PC-9 (cell line): ENCODE measurements at places on chromosomes 4 and X. TPM values are rescaled to one million over a fixed set of nuclear protein-coding genes. Genes with fewer than 3 reads are reported as not detected.

GRCh38 chrX:66489339-66489738 is 149.5 kb downstream of the EDA2R start:
- H3K27ac ChIP-seq, result no peak overlapping the region
- H3K4me3 ChIP-seq, result no peak overlapping the region
- no peaks in the 10 kb centered on the region for H3K27me3 ChIP-seq
- no peak for DNase-seq
- no peaks in the 10 kb centered on the region for H3K4me1 ChIP-seq

DNA sequence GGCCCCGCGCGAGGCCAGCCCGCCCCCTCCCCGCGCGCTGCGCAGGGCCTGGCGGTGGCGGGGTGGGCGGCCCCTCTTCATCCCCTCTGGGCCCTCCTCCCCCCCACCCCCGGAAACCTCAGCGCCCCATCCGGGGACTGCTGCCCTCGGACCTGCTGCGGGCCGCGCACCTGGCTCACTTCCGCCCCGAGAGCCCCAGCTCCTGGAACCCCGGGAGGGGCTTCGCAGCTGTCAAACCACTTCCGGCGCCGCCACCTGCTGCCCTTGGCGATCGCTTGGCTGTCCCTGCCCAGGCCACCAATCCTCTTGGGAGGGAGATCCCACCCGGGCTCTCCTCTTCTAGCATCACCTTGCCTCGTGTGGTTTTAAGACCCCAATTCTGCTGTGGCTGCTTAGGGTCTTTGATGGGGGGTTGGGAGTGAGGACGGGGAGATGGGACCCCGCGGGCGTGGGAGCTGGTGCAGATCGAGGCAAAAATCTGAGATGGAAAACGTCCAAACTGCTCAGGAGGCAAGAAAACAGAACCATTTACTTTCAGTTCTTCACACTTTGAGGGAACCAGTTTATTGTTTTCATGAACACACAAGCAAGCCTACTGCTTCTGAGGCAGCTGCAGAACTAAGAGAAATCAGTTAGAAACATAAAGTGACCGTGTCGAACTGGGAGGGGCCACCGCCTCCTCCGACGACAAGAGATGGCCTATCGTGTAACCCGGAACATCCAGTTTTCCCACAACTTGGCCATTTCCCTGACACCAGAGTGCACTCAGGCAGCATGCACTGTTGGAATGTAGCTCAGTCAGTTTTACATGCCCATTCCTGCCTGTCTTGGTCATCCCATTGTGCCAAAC is 754 bp downstream of the MTMR1 start:
- DNase-seq, result peak; percentile 99
- peaks cover 50% of the 10 kb centered on the region for H3K4me1 ChIP-seq
- H3K27ac ChIP-seq, result peak overlapping the region; percentile 93
- H3K27me3 ChIP-seq, result no peaks in the 10 kb centered on the region
- H3K36me3 ChIP-seq, result peaks cover 1% of the 10 kb centered on the region
- peak overlapping the region; percentile 75 for H3K4me3 ChIP-seq

GRCh38 chrX:72100051-72100755 is 31.5 kb downstream of the RTL5 start:
- H3K4me1 ChIP-seq, result no peaks in the 10 kb centered on the region
- no peak overlapping the region for H3K27ac ChIP-seq
- H3K36me3 ChIP-seq, result no peaks in the 10 kb centered on the region
- peaks cover 20% of the 10 kb centered on the region for H3K27me3 ChIP-seq
- H3K4me3 ChIP-seq, result no peak overlapping the region

GRCh38 chrX:38880296-38880854 is 79.1 kb downstream of the MID1IP1 start:
- no peak for DNase-seq
- no peak overlapping the region for H3K4me3 ChIP-seq
- H3K4me1 ChIP-seq, result no peaks in the 10 kb centered on the region
- H3K27ac ChIP-seq, result no peak overlapping the region
- H3K36me3 ChIP-seq, result no peaks in the 10 kb centered on the region

DNA sequence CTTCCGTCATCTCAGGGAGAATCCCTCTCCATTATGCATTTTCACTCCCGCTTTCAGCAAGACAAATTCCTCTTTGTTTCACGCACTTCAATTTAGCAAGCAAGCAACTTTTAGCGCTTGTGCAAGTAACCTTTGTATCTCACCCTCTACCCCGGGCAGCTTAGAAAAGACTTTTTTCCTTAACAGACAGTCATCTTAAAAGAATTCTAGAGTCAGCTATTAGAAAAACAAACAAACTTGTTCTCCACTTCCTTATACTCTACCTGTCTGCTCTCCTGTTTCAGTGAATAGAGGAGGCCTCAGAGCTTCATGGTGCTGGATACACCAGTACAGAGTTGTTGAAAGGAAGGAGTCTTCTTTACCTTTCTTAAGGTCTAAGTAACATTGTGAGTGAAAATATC is 12.1 kb downstream of the TIGD2 start:
- peak; percentile 27 for DNase-seq
- no peaks in the 10 kb centered on the region for H3K36me3 ChIP-seq
- H3K4me1 ChIP-seq, result peaks cover 30% of the 10 kb centered on the region

DNA sequence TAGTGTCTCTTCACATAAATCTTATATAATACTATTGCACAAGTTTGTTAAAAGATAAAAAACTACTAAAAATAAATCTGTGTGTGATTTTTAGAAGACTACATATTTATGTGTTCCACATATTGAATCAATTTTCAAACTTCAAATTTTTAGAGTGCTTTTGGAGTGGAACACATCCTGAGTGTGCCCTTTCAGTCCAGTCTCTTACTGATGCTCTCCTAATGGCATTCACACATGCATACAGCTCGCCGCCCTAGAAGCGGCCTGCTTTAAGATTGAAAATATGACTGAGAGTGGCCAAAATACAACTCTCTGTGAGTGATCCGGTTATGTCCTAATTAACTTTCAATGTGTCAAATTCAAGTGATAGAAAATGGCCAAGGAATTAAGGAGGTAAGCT is 628.8 kb downstream of the ANKRD50 start:
- peaks cover 8% of the 10 kb centered on the region for H3K4me1 ChIP-seq
- no peak overlapping the region for H3K4me3 ChIP-seq
- no peak overlapping the region for H3K27ac ChIP-seq
- H3K36me3 ChIP-seq, result no peaks in the 10 kb centered on the region
- no peaks in the 10 kb centered on the region for H3K27me3 ChIP-seq
- no peak for DNase-seq

DNA sequence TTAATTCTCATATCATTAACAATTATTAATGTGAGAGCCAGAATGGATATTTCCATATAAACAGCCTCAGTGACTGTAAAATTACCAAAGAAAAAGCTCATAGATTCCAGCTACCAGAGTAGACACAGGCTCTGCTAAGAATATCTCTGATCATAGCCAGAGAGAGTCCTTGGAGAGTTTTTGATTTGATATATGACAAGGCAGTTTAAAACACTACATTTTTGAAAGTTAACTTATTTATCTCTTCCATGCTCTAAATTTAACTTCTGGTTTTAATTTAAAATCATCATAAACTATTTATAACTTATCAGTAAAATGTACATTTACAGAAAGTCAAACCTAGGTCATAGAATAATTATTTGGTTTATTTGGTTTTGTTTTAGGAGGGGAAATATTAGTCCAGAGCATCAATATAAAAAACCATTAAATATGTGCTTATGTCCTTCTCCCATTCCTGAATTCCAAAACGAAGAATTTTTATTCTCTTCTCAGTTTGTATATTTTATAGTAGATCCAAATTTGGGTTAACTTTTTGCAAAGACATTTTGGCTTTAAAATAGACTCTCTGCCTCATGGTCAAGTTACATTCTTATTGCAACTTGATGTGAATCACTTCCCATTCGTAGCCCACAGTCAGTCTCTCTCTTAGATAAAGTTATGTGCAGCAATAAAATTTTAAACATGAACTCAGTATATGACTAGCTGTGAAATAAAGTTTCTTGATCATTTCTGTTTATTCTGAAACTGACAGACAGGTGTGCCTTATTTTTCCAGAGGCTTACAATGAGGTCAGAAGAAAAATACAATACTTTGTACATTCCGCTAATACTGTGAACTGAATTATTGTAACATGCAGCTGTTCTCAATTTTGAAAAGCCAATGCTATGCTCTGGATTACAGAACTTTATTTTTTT is 267.1 kb downstream of the PAPSS1 start:
- H3K27me3 ChIP-seq, result no peaks in the 10 kb centered on the region
- no peaks in the 10 kb centered on the region for H3K4me1 ChIP-seq
- H3K4me3 ChIP-seq, result no peak overlapping the region
- H3K36me3 ChIP-seq, result no peaks in the 10 kb centered on the region
- no peak for DNase-seq
- no peak overlapping the region for H3K27ac ChIP-seq

DNA sequence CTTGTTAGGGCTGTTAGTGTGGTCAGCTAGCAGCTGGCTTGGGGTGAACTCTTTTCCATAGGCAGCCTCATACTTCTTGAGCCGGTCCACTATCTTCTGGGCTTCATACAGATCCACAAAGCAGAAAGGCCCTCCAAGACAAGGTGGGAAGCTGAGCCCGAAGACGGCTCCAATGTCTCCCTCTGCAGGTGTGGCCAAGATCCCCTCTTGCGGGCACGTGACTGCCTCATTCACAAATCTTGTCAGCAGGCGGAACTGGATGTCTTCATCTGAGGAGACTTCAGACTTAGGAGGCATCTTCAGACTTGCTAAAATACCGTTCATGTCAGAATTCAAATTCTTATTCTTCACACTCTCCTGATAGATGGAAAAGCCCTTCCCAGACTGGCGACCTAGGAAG is 25.3 kb downstream of the CPE start:
- no peak overlapping the region for H3K4me3 ChIP-seq
- no peaks in the 10 kb centered on the region for H3K36me3 ChIP-seq
- no peak overlapping the region for H3K27ac ChIP-seq
- H3K4me1 ChIP-seq, result no peaks in the 10 kb centered on the region
- no peaks in the 10 kb centered on the region for H3K27me3 ChIP-seq

DNA sequence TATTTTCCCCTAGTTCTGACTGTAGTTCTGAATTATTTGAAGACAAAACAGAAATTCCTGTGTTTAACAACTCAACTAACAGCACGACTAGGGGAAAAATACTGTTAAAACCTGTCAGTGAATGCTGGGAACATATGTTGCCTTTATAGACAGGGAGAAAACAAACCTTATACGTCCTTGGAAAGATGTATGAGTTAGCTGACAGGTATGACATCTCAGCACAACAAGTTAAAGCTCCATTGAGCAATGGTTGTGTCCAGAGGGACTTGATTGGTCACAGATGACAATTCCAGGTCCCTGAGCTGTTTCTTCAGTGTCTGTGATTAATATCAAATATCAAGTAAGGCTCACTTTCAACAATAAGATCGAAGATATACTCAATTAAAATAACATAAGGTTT is 58.2 kb upstream of the DDIT4L start:
- no peak for DNase-seq
- H3K36me3 ChIP-seq, result no peaks in the 10 kb centered on the region
- no peaks in the 10 kb centered on the region for H3K27me3 ChIP-seq
- no peaks in the 10 kb centered on the region for H3K4me1 ChIP-seq
- H3K4me3 ChIP-seq, result no peak overlapping the region
- H3K27ac ChIP-seq, result no peak overlapping the region

GRCh38 chrX:13808865-13809264 is 8.0 kb downstream of the GPM6B start:
- peaks cover 3% of the 10 kb centered on the region; the same call in 1 of the 2 replicates for H3K27me3 ChIP-seq
- no peaks in the 10 kb centered on the region for H3K36me3 ChIP-seq
- no peak overlapping the region for H3K4me3 ChIP-seq
- H3K27ac ChIP-seq, result no peak overlapping the region

The IQSEC2 gene
- 45.7 and 49.3 TPM in 2 replicates for total RNA-seq
